ENCODE measurements at places on chromosomes 7 and 10.

DNA sequence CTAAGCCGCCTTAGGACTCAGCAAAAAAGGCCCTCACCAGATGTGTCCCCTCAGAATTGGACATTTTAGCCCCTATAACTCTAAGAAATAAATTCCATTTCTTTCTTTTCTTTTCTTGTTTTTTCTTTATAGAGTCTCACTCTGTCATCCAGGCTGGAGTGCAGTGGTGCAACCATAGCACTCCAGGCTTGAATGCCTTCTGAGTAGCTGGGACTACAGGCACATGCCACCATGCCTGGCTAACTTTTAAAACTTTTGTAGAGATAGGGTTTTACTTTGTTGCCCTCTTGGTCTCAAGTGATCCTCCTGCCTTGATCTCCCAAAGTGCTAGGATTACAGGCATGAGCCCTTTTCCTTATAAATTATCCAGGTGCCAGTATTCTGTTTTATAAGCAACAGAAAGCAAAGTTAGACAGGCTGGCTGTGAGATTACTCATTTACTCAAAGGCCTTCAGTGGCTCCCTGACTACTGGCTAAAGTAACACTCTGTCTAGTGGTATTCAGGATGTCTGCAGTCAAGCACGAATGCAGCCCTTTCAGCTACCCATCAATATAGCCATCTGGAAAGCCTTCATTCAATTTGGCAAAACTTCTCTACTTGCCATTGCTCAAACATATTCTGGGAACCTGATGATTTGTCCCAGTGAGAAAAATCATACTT lies 128.6 kb downstream of the ICA1 start:
- no peak for DNase-seq

DNA sequence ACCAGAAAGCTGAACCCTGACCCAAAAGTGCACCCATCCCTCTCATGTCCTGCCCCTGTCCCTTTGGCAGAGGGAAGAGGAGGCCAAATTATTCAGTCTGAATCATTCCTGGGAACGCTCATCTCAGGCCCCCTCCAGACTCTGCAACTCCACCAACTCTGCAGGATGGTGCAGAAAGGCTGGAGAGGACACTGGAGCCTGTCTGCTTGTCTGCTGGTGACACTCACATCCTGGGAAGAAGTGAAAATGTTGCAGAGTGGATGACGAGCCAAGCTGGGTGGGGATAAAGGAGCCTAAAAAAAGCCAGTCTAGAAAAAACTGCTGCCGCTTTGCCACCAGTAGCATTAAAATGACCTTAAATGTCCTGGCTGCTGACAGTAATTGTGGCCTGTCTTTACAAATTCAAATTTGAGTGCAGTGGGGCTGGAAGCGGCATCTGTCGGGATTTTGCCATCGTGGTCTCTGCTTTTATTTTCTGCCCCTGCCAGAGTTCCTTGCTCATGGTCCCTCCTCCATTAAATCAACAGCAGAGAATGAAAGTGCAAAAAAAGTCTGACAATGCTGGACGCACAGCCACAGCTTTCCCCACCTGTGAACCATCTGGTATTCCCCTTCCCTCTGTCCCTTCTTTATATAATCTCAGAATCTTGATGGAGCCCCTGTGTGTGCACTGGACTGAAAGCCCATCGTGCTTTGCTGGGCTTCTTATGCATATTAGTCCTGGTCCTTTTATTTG lies 63.9 kb downstream of the STK17A start:
- no peak for DNase-seq

DNA sequence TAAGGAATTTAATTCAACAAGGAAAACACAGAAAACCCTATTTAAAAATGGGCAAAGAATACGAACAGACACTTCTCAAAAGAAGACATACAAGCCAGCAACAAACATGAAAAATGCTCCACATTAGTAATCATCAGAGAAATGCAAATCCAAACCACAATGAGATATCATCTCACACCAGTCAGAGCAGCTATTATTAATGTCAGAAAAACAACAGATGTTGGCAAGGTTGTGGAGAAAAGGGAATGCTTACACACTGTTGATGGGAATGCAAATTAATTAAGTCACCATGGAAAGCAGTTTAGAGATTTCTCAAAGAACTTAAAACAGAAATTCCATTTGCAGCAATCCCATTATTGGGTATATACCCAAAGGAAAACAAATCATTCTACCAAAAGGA lies 55.2 kb downstream of the GCC1 start:
- DNase-seq = no peak

GRCh38 chr7:14859267-14859666 lies 43.3 kb downstream of the DGKB start:
- no peak for DNase-seq

DNA sequence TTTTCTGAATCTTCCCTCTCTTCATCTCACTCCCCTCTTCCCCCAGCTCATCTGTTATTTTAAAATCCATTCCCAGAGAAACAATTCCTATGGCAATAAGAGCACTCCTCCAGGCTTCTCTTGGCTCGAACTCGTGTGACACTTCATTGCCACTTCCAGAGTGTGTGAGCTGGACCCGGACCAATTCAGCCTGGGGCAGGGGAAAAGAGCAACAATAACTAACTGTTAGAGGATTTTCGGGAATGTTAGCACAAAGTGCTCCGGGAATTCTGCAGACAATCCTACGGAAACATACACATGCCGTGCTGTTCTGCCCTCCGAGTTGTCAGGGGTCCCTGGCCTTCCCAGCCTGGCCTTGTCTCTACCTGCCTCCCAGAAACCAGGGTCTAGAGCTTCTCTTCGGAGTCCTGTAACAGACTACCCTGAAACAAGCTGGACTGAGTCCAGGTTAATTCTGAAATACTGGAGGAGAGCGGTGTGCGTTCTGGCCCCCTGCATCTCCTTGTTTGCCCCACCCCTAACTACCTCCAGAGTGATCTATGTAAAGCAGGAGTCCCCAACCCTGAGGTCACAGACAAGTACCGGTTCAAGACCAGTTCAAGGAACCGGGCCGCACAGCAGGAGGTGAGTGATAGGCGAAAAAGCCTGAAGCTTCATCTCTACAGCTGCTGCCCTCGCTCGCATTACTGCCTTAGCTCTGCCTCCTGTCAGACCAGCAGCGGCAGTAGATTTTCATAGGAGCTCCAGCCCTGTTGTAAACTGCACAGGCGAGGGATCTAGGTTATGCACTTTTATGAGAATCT lies 11.3 kb downstream of the COL26A1 start:
- no peak for DNase-seq

DNA sequence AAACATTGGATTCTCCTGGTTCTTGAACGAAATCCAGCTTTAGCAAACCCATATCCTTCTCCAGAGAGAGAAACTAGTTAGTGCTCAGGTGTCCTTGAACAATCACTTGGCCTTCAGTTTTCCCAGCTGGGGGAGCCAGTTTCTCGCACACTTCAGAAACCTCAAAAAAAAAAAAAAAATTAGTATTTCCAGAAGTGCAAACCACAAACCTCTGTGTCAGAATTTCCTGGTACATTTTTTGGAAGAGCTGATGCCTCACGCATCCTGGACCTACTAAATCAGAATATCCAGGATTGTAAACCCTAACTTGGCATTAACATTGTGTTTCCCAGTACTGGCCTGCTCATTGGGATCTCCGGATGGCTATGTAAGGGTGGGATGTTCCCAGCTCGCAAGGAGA lies 143.4 kb upstream of the EGR2 start:
- DNase-seq = no peak

DNA sequence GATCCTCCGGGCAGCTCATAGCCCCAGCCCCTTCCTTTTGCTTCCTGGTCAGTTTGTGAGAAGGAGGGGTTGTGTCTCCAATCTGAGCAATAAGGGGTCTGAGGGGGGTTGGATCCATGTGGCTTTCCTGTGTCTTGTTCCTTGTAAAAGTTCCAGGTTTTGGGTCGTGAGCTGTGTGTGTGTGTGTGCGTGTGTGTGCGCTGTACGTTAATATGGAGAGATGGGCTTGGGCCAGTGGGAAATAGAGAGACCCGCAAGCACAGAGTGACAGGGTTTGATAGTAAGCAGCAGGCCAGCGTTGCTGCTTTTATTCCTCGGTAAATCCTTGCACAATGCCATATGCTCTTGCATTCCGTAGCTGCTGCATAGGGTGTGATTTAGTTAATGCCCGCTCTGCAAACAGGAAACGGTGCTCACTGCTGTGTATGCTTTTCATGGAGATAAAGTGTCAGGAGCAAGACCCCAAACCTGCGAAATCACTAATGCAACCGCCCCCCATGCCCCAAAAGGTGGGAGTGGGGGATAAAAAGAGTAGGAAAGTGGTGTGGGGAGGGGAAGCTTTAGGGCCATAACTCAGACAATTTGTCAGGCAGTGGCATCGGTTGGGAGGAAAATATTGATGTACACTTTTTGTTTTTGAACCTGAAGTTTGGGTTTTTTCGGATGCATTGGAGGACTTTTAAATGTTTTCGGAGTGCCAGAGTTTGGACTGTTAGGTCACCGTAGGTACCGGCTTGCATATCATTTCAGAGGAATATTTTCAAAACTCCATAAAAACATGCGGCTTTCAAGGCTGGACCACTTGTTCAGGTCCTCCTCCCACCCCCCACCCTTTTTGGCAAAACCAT lies 108.7 kb downstream of the TCF7L2 start:
- DNase-seq = no peak
